T-cell (primary cell): ENCODE measurements at places on chromosomes 6 and 20.

DNA sequence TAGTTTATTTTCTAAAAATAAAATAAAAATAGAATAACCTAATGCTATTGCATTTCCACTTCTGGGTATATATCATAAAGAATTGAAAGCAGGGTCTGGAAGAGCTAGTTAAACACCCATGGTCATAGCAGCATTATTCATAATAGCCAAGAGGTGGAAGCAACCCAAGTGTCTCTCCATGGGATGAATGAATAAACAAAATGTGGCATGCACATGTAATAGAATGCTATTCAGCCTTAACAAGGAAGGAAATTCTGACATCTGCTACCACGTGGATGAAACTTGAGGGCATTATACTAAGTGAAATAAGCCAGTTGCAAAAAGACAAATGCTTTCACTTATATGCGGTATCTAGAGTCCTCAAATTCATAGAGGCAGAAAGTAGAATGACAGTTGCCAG lies 130.8 kb downstream of the TIAM2 start:
- no peak for DNase-seq

- DNase-seq = no peak
Measured at GRCh38 chr6:109722011-109722410, 30.9 kb downstream of the FIG4 start.

DNA sequence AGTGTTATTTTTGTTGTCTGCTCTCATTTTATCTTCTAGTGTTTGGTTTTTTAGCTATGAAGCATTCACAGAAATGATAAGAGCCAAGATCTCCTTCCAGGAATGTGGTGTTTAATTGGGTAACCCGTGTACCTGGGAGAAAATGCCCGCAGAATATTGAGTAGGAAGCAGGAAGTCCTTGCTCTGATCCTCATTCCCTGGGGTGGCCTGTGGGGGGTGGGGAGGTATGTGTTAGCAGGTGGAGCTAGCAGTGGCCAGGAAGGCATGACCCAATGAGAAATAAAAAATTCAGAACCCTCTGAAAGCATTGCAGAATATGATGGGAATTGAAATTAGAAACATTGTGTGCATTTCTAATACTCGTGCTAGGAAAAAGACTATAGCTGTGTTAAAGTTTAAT lies 100.8 kb downstream of the DTD1 start:
- DNase-seq = no peak

DNA sequence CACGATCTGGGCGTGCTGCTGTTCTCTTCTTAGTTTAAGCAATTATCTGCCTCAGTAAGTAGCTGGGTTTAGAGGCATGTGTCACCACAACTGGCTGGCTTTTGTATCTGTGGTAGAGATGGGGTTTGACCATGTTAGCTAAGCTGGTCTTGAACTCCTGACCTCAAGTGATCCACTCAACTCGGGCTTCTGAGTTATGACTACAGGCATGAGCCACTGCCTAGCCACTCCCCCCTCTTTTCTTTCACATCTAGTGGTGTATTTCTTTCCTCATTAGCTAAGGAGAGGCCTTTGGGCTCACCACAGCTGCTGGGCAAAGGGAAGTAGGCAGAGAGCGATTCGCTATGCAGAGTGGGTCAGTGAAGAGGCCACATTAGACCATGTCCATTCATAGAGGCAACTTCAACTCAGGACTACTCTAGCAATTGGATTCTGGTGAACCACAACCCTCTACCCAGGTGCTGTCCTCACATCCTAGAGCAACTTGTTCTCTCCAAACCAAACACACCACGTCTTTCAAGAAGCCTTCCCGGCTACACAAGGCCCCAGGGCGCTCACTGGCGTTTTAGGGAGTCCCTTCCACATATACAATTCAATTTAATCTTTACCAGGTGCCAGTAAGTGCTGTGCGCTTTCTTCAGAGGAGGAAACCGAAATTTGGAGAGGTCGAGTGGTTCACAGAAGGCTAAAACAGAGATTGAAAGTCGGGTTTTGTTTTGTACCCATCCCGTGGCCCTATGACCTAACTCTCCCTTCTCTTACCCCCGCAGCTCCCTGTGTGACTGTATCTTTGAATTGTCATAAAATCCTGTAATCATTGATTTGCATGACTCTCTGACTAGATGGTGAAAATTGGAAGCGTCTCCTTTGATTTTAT lies 26.5 kb upstream of the GFOD1 start:
- DNase-seq = no peak

- DNase-seq = no peak
Measured at GRCh38 chr6:169997187-169997929, 245.9 kb downstream of the ERMARD start.

- DNase-seq = no peak
Measured at GRCh38 chr6:167115054-167115453, 7.8 kb upstream of the CCR6 start.

DNA sequence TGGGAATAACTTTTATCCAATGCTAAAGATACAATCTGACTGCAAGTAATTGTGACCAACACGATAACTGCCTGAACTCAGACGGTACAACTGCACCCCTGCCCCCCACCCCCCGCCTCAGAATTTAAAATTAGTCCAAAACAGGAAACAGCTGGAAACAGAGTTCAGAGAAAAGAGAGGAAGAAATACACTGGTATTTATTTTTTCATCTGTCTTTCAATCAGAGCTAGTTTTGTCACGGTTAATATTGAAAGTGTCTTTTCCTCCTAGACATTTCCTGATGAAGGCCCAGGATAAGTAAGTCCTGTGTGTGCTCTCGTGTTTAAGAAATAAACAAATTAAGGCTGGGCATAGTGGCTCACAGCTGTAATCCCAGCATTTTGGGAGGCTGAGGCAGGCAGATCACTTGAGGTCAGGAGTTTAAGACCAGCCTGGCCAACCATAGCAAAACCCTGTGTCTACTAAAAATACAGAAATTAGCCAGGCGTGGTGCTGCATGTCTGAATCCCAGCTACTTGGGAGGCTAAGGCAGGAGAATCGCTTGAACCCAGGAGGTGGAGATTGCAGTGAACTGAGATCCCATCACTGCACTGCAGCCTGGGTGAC lies 21.5 kb downstream of the ACSS1 start:
- no peak for DNase-seq

DNA sequence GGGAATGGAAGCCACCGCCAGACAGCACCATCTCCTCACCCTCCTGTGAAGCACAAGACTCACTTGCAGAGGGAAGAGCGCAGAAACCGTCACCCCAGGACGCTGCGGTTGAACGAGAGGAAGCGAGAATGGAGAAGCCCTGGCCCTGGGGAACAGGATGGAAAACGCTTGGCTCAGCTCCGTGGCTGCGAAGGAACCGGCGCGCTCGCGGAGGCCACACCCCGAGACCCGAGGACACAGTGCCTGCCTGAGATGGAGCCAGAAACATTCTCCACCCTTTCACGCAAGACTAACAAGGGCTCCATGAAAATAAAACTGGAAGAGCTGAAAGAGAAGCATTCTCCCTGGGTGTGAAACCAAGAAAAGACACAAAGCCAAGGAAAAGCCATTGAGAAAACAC lies 25.3 kb upstream of the CHRNA4 start:
- DNase-seq = no peak

DNA sequence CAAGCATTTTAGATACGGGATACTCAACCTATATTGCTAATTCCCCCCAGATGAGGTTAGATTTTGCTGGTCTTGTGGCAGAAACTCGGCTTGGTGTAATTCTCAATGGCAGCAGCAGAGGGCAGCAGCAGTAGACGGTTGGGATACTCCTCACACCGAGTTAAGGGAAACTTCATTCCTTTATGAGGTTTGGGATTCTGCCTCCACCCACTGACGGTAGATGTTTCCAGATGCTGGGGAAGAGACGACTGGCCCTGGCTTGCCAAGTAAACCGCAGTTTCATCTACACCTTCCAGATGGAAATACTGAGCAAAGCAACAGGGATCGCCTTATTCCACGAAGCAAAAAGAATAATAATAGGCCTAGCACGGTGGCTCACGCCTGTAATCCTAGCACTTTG lies 8.2 kb upstream of the TBC1D7 start:
- peak; percentile 69 for DNase-seq

DNA sequence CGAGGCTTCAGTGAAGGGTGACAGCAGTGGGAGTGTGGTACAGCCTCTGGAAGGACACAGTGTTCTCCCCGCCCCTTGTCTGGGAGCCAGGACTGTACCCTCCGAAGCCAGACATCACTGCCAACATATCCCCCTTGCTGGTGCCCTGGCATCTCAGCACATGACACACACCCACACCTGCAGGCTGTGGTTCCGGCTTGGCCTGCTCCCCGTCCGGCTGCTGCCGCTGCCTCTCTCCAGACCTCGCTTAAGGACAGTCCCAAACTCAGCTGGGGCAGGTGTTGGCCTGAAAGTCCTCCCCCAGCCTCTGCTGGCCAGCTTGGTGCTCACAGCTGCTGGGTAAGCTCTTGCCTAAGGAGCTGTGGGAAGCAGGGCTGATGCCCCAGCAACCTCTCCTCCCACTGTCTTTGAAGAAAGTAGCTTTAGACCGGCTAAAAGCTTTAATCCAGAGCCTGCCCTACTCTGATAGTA lies 7.0 kb downstream of the EMILIN3 start:
- DNase-seq = no peak

- DNase-seq = no peak
Measured at GRCh38 chr6:6512711-6513110, 75.8 kb upstream of the LY86 start.

DNA sequence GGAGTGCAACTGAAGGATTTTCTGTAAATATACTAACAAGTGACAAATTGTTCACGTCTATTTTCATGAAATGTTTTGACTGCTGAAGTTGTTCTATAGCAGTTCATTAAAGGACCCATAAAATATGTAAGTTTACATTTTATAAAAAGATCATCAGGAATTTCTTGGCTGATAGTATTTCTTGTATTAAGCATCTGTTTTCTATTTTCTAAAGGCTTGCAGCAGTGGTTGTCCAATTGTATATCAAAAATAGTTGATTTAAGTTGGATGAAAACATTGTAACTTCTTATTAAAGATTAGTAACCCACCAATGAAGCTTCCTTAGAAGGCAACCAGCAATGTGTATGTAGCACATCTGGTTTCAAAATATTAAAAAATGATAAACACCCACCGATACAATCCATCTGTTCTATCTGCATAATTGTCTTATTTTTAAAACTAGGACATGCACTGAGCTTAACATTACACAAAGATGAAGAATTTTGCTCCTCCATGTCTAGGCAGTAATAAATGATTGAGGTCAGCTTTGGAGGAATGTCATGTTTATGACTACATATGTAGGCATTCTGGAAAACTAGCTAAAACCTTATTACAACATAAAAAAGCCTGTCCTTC lies 301.3 kb upstream of the TCF21 start:
- no peak for DNase-seq

DNA sequence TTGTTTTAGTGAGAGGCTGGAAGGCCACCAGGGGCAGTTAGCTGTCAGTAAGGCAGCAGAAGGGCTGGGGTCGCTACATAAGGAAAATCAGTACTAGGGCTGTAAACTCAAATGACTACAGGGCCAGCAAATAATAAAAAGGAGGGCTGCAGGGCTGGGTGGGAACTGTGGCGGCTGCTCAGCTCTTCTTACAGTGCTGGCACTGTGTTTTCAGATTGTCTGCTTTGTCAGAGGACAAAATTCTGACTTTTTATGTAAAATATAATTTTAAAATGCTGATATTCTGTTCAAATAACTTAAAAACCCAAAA lies 23.2 kb downstream of the HLA-A start:
- DNase-seq = no peak

- no peak for DNase-seq
Measured at GRCh38 chr20:10609276-10609675, 64.5 kb downstream of the JAG1 start.

DNA sequence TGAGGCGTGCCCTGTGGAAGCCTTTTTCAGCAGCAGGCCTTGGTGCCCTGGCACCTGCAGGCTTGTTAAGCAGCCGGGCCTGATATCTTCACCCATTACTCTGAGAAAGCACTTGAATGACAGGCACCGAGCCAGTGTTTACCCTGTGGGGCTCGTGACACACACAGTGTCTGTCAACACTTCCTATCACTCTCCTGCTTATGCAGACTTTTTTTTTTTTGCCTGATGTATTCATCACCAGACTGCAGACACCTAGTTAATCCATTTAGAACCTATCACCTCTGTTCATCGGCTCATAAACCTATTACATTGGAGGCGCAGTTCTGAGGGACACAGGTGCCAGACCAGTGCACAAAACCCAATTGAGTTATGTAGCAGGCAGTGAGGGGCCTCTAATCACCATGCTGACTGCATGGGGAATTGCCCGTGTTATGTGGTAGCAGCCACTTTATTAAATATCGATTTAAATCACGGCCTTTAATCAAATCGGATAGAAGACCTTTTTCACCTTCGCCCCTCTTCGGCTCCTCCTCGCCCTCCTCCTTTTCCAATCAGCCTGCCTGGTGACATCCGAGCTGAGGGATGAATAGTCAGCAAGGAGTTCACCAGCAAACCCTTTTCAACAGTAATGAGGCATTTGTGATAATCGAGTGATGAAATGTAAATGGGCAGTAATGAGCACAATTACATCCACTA lies 962.9 kb upstream of the SLC35B3 start:
- DNase-seq = no peak

GRCh38 chr6:156781861-156782631 lies 4.9 kb downstream of the ARID1B start:
- DNase-seq = no peak

- DNase-seq = no peak
Measured at GRCh38 chr20:38059832-38060231, 26.3 kb downstream of the RPRD1B start.

DNA sequence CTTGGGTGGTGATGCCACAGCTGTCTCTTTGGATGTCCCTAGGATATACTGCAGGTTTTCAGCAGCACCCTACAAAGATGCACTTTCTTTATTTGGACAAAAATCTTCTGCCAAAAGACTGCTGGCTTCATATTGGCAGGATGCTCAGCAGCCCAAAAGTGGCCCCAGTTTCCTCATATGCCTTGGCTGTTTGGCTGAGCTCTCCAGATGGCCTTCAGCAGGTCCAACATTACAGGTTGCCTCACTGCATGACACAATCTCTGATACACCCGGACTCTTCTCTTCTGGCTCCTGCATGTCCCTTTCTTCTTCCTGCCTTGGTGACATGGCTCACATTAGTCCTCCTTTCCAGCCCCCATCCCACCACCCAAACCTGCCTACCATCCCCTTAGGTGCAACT lies 323.7 kb upstream of the CDH4 start:
- no peak for DNase-seq

DNA sequence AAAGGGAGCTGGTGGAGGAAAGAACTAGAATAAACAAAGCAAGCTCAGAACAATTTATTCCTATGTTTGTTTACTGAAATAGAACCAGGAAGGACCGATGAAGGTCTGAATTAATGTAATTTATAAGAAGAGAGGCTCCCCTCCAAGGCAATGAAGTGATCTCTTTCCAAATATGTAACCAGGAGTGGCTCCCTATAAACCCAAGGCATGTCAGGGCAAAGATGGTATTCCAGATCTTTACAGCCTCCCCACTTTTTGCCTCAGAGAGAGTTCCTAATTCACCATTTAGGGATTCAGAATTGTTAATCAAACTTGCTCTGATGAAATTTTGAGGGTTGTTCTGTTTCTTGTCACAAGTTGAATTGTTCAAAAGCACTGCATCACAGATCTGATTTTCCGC lies 88.8 kb downstream of the HDGFL1 start:
- DNase-seq = no peak

GRCh38 chr20:4014031-4014474 lies 1.3 kb downstream of the RNF24 start:
- DNase-seq = no peak
